ENCODE measurements at places on chromosomes 5 and 9.

- DNase-seq = no peak
Measured at GRCh38 chr9:69945671-69946141, 97.9 kb upstream of the MAMDC2 start.

- no peak for DNase-seq
Measured at GRCh38 chr5:150114102-150114641, 27.8 kb upstream of the CSF1R start.

- no peak for DNase-seq
Measured at GRCh38 chr5:162721125-162721524, 653.6 kb downstream of the GABRG2 start.

DNA sequence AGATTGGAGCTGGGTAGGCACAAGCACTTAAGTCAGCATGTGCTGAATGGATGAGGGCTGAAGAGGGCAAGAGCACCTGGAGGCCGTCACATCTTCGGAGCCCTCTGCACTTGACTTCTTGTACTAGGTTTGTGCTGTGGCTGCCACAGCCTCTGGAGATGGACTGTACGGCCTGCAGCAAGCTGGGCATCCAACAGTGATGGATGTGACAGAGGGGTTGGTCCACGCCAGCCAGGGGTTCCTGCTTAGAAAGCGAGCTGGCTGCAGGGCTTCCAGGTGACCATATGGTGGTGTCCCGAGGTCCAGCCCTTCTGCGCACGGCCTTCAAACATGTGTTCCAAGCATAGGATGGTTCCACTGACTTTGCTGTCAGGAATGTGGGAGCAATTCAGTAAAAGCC is 65.1 kb upstream of the PHYKPL start:
- no peak for DNase-seq

GRCh38 chr5:159257629-159258283 is 5.3 kb upstream of the UBLCP1 start:
- no peak for DNase-seq

- DNase-seq = no peak
Measured at GRCh38 chr5:40033411-40033810, 608.6 kb upstream of the DAB2 start.

GRCh38 chr9:95595721-95596295 is 79.0 kb upstream of the PTCH1 start:
- no peak for DNase-seq

- no peak for DNase-seq
Measured at GRCh38 chr5:148816782-148817181, 9.6 kb upstream of the ADRB2 start.

GRCh38 chr9:37405764-37406380 is 16.6 kb upstream of the GRHPR start:
- DNase-seq = no peak

- no peak for DNase-seq
Measured at GRCh38 chr5:40716000-40716399, 36.3 kb downstream of the PTGER4 start.

- DNase-seq = no peak
Measured at GRCh38 chr5:2148312-2149194, 265.8 kb upstream of the IRX4 start.

- no peak for DNase-seq
Measured at GRCh38 chr9:2720179-2720654, 2.9 kb downstream of the KCNV2 start.

DNA sequence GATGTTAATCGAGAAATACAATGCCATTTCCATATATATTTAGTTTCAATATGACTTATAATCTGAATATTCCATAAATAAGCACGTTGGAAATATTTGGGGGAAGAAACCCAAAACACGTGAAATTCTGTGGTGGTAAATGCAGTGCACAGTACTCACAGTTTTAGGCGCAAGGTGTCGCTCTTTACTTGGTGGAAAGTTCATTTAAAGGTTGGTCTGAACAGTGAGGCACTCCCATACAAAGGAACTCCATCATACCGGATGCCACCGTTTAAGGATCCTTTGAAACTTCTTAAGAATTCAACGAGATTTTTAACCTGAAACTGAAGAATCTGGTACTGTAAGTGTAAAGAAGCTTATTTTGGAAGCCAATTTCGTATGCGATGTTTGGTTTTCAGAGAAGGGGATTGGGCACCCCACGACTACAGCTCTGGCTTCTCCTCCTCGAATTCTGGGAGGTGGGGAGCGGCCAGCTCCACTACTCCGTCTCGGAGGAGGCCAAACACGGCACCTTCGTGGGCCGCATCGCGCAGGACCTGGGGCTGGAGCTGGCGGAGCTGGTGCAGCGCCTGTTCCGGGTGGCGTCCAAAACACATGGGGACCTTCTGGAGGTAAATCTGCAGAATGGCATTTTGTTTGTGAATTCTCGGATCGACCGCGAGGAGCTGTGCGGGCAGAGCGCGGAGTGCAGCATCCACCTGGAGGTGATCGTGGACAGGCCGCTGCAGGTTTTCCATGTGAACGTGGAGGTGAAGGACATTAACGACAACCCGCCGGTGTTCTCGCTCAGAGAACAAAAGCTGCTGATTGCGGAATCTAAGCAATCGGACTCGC is at the start of gene PCDHA11:
Gene PCDHA11 (plus strand): TSS at position 237 of the 834 bp plus-strand sequence. CDS start 147 bp downstream, at position 384.
- DNase-seq = no peak

Measured in NCI-H1105 (cell line).